Stimulated activated CD4-positive, alpha-beta T cell treated with anti-CD3 and anti-CD28 coated beads, Interleukin-15, amount 100 ng/mL, for 48 hours (primary cell): ENCODE measurements at places on chromosomes 12 and 14.
A peak's percentile ranks its signal among the peaks of the same experiment; 100 is the strongest.

DNA sequence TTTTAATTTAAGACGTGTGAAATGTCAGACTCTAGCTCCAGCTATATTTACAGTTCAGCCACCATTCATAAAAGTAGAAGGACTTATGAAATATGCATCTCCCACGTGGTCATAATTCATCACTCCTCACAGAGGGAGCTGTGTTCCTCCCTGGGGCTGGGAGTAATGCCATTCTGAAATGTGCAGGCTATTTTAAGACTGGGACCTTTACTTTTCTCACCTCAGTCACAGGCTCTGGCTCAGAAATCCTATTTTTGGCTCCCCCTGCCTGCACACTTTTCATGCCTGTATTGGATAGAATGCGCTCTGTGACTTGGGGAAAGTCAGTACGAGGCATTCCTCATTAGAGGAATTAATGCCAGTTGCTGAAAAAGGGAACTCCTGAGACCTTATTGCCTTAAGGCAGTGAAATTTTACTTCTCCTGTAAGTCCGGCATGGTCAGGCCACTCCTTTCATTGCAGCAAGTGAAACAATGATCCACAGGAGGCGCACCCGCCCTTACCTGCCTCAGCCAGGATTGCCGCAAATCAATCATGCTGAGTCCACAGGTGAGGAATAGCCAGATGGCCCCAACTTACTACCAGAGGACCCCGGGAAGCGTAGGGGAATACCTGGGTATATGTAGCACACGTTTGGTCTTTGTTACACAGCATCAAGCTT, 1133.2 kb upstream of the TMEM132C start:
- DNase-seq, result no peak

DNA sequence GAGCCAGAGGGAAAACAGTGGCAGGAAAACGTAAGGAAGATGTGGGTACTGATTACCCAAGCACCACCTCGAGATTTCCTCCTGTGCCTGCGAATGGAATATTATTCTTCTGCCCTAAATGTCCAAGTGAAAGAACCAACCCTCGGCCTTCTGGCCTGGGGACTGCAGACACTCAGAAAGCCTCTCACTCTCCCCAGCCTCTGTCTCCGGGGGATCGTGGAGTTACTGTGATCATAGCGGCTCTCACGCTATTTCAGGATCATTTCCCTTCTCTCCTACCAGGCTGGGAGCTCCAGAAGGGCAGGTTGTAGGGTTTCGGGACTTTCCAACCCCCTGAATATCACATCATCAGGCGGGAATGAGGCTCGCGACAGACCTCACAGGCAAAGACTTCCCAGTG, 68.9 kb downstream of the KDM2B start:
- DNase-seq, result no peak

GRCh38 chr12:109345428-109345827, 2.3 kb upstream of the MYO1H start:
- DNase-seq, result no peak

DNA sequence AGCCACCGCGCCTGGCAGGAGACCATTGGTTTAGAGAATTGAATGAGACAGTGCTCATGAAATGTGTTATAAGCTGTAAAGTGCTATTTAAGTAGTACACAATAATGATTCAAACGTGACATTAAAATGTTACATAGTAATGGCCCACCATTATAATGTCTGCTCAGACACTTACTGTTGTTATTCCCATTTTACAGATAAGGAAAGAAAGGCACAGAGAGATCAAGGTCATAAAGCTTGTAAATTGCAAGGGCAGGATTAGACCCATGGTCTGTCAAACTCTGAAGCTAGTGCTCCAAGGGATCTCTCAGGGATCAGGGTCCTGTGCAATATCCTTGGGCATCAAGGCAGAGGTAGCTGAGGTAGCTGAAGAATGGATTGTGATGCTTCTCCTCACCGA, 6.2 kb downstream of the ACSM4 start:
- no peak for DNase-seq

DNA sequence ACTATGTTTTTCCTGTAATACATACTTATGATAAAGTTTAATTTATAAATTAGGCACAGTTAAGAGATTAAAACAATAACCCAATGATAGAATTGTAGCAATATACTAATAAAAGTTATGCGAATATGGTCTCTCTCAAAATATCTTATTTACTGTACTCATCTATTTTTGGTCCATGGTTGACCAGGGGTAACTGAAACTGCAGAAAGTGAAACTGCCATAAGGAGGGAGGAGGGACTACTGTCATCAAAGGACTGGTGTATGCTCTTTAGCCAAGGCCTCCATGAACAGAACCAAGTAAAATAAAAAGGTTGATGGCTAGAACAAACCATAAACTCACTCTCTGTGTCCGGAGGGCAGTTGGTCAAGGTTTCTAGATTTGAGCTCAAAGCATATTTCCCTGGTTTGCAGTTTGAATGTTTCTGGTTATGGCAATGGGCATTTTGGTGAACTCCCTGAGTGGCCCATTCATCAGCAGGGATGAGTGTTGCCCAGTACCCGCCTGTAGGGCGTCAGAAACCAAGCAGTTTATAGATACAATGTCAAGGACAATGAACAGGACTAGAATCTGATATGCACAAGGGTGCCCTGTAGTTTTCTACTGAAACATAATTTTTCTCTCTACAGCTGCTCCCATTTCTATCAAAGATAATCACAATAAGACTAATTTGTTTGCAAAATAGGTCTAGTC, 19.8 kb downstream of the LEMD3 start:
- DNase-seq, result no peak

- DNase-seq, result no peak
Measured at GRCh38 chr14:77542421-77543239, 44.0 kb upstream of the ISM2 start.

GRCh38 chr12:80778005-80778541, 61.4 kb downstream of the MYF5 start:
- DNase-seq, result peak; percentile 16

- no peak for DNase-seq
Measured at GRCh38 chr14:95876761-95877538, at the start of gene TUNAR. TSS of gene TUNAR (plus strand) at chr14:95876832.

DNA sequence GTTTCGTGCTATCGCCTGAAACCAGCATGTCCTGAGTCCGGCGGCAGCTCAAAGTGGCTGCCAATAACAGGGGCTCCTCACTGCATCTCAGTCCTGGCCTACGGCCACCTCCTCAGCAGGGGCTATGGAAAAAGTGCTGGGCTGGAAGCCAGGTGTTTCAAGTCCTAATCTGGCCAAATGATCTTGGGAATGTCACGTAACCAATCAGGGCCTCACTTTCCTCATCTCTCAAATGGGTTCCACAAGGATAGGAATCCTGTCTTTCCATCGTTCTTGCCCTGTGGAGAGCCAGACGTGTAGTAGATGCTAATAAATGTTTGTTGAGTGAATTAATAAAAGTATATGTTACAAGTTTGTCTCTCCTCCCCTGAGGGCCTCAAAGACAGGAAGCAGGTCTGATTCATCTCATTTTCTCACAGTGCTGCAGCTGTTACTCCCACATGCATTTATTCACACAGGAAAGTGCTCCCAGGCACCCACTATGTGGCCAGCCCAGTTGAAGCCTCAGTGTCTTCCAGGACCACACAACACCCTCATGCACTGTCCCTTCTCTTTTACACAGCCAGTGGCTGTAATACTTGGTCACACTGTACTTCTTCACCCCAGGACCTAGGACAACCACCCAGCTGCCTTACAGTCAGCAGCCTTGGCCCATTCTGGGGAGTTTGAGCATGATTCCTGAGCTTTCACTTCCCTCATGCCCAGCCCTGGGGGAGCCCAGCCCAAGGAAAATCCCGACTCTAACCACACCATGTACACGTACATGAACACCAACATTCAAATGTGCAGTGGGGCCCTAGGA, 5.0 kb downstream of the CMKLR1 start:
- no peak for DNase-seq

DNA sequence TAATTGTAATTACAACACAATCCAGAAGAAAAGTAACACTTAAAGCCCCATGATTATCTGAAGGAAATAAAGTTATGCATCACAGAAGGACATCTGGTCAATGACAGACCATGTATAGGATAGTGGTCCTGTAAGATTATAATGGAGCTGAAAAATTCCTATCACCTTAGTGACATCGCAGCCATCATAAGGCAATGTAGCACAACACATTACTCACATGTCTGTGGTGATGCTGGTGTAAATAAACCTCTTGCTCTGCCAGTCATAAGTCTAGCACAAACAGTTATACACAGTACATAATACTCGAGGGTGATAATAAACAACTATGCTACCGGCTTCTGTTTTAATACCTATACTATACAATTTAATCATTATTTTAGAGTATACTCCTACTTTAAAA, 11.2 kb downstream of the ATG2B start:
- no peak for DNase-seq

- DNase-seq, result no peak
Measured at GRCh38 chr14:26276757-26277156, 321.1 kb downstream of the NOVA1 start.

- DNase-seq, result no peak
Measured at GRCh38 chr12:5124401-5124800, 80.7 kb downstream of the KCNA5 start.

- no peak for DNase-seq
Measured at GRCh38 chr12:111084158-111084557, 163.8 kb upstream of the MYL2 start.

- no peak for DNase-seq
Measured at GRCh38 chr12:89695100-89695499, 13.5 kb downstream of the ATP2B1 start.

GRCh38 chr14:81219759-81220579, 790 bp downstream of the GTF2A1 start:
- DNase-seq, result peak; percentile 15

- no peak for DNase-seq
Measured at GRCh38 chr12:11162502-11162901, 8.5 kb upstream of the SMIM10L1 start.

DNA sequence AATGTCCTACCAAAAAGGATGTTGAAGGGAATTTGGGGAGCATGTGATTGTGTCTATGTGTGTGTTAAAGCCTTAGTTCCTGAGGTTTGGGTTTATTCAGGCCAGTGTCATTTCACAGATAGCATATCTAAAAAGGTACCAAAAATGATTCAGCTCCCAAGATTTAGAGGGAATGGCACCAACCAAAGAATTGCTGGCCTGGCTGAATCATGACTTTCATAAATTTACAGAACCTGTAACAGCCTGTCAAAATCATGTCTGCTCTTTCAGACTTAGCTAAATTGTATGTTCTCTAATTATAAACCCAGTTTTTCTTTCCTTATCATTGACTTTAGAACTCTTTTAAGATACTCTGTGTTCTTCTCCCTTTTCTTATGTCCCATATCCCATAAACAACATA, 231.5 kb downstream of the NUBPL start:
- DNase-seq, result no peak

- no peak for DNase-seq
Measured at GRCh38 chr12:32497864-32498263, 98.5 kb downstream of the FGD4 start.
